ENCODE measurements at places on chromosomes 3 and 15.

DNA sequence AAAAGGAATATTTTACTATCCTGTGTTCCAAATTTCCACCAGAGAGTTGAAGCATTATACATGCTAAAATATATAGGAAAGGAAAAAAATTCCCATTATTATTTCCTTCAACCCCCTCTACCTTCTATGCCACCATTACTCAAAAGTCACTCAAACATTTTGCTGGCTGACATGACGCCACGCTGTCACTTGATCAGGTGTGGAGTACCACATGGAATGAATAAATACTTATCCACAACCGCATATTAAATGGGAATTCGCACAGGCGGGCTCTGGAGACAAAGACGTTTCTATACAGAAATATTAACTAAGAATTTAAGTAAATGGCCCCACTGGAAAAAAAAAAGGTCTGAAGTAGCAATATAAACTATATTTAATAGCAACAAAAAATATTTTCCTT, 266.4 kb downstream of the FOXP1 start:
- no peak for DNase-seq

- DNase-seq, result peak; percentile 55
Observed at GRCh38 chr3:23800731-23801130, 5.0 kb upstream of the UBE2E1 start.

- no peak for DNase-seq
Observed at GRCh38 chr3:140050396-140050795, 115.4 kb downstream of the CLSTN2 start.

DNA sequence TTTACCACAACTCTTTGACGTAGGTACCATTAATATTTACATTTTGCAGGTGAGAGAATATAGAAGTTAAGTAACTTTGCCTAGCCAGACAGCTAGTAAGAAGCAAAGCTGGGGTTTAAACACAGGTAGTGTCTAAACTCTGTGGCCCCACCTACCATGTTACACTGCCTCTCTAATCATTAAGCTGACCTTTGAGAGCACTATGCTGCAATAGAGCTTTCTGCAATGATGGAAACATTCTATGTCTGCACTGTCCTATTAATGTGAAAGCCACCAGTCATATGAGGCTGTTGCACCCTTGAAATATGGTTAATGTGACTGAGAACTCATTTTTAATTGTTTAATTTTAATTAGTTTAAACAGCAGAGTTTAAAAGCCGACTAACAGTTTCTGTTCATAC, 6.3 kb upstream of the RARB start:
- no peak for DNase-seq

DNA sequence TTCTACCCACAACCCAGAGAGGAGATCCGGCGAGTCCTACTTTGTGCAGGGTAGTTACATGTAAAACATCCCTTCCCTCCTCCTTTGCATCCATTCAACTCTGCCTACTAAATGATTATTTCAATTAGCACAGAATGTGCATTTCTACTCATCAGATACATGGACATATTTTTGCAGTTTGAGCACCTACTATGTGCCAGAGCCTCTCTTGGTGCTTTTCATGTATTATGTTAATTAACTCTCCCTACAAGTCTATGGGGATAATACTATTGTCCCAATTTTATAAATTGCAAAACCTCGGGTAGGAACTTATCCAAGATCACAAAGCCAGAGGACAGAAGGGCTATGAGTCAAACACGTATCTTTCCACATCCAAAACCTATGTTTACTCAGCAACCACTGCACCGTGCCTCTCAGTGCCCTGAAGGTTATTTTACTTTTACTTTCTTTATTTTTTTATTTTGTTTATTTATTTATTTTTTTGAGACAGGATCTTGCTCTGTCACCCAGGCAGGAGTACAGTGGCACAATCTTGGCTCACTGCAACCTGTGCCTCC, 432.8 kb downstream of the MAGI1 start:
- peak; percentile 48 for DNase-seq

DNA sequence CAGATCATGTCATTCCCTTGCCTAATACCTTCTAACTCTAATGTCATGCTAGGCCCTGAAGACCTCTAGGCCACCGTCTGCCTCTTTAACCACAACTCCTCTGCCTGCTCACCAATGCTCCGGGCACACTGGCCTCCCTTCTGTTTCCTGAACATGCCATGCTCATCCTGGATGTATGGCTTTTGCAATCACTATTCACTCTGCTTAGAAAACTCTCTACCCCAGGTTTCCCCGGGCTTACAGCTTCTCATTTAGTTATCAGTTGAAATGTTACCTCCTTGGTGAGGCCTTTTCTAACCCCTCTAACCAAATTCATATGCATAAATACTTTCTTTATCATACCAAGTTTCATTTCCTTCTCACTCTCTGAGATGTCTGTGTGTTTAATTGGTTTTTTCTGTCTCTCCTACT, 727.8 kb upstream of the CFAP20DC start:
- DNase-seq, result no peak

GRCh38 chr15:66388576-66388975, 1.9 kb downstream of the MAP2K1 start:
- DNase-seq, result no peak

DNA sequence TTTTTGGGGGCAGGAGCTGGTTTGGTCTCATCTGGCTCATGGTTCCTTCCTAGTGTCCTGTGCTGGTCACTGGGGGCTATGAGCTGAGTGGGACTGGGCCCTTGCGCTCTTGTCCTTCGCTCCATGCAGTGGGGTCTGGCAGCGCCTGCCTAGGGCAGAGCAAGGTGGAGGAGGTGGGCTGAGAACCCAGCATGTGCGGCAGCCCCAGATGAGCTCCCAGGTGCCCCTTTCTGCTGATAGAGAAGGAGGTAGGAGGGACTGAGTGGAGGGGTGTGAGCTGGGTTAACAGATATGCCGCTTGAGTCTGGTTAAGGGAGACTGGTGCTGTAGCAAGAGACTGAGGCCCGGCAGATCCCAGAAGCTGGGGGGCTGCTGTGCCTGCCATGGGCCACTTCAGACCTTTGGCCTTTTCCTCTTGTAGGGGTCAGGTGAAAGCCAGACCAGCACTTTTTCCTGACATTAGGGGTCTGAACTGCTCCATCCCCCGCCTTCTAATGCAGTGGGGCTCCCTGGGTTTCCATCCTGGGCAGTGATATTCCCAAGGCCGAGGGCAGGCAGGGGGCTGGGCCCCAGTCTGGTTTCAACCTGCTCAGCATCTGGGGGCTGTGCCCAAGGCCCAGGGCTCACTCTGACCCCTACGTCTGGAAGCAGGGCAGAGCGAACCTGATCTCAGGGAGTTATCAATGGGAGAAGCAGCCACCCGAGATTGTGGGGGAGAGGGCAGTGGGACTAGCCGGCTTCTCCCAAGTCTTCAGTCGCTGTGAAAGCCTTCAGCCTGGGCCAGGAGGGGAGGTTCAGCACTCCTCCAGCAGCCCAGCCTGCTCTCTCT, 62.9 kb upstream of the PRR23C start:
- no peak for DNase-seq

GRCh38 chr15:85504749-85505676, 124.6 kb downstream of the AKAP13 start:
- peak; percentile 81 for DNase-seq

DNA sequence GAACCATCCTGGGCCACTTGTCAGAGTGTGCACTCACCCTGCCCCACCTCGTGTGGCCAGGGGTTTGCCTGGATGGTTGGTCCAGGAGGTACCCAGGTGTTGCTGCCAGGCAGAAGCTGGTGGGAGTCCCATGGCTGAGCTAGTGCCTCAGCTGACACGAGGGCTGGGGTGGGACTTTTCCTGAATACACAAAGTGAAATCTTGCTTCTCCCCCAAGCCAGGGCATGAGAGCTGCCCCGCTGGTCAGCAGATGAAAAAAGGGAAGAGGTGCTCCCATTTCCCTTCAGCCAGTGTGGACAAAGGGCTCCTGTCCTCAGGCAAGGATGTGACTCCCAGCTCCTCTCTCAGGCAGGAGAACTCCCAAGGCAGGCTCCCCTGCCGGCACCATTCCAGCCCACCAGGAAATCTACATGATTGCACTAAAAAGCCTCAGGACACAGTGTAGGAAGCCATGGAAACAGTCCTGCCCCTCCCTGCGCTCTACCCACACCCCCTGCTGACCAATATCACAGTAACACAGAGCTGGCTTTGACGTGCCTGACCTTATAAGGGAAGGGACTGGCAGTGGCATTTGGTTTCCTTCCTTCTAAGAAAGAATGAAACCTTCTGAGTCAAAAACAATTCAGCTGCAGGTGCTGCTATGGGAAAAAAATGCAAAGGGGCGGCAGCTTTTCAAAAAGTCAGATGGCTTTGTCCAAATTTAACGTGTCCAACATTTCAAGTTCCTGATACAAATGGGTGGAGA, 33.9 kb downstream of the MYO5C start:
- peak; percentile 67 for DNase-seq

DNA sequence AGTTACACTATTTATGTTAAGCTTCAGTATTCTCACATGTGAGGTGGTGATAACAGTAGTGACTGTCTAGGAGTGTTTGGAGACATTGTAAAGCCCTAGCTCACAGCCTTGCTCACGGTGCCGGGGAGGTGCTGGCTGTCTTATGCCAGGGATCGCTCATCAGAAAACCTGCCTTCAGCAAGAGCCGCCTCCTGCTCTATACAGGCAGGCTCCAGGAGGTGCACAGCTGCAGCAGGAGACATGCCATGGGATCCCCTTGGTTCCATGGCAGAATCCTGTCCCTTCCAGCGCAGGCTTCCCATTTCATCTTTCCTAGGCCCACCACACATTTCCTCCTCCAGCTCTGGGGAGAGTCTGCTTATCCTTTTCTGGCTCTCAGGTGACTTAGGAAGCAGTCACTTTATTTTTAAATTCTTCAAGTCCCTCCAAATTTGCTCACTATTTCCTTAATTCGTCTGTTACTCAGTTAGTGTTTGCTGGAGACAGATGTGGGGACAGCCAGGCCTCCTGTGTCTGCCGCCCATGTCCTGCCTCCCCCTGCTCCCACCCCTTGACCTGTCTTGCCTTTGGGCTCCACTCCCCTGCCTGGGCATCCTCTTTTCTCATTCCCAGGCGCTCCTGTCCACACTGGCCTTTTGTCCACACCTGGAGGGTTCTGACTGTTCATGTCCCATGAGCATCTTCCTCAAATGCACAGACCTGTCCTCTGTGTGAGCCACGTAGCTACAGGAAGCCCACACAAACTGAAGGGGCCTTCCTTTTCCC, 31.7 kb downstream of the SLCO2A1 start:
- DNase-seq, result no peak

- DNase-seq, result no peak
Observed at GRCh38 chr15:74464216-74464615, 3.3 kb upstream of the UBL7 start.

GRCh38 chr3:128280481-128281052, 127.3 kb downstream of the EEFSEC start:
- no peak for DNase-seq

- DNase-seq, result no peak
Observed at GRCh38 chr3:194487289-194488054, 670 bp upstream of the ATP13A3 start.

GRCh38 chr3:32501783-32502117, 902 bp downstream of the CMTM6 start:
- no peak for DNase-seq

DNA sequence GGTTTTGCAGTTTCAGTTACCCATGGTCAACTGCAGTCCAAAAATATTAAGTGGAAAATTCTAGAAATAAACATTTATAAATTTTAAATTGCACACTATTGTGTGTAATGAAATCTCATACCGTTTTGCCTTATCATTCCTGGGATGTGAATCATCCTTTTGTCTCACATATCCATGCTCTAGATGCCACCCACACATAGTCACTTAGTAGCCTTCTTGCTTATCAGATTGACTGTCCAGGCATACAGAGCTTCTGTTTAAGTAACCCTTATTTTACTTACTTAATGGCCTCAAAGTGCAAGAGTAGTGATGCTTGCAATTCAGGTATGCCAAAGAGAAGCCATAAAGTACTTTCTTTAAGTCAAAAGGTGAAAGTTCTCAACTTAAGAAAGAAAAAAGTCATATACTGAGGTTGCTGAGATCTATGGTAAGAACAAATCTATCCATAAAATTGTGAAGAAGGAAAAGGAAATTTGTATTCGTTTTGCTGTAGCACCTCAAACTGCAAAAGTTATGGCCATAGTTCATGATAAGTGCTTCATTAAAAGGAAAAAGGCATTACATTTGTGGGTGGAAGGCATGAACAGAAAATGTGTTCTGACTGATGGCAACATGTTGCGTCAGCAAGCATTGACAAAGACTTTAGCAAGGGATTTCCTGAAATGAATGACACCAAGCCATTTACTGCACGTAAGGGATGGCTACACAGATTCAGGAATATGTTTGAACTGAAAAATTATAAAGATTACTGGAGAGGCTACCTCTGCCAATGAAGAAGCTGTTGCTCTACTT, 43.8 kb downstream of the SPATA16 start:
- DNase-seq, result no peak

DNA sequence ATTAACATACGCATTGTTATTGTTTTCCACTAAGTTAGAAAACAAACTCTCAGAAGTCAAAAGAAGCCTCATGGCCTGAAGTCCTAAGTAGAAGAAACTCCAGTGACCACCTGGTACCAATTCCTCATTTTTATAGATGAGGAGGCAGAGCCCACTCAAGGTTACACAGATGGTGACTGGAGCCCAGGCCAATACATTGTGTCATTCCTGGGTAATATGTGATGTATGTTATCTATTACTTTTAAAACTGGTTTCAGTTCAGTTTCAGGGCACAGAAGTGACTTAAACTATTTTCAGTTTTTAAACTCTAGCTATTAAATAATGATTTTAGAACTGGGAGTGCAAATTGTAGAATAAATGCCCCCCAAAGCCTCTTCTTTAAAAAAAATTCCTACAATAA, 66.7 kb upstream of the STXBP5L start:
- DNase-seq, result no peak

DNA sequence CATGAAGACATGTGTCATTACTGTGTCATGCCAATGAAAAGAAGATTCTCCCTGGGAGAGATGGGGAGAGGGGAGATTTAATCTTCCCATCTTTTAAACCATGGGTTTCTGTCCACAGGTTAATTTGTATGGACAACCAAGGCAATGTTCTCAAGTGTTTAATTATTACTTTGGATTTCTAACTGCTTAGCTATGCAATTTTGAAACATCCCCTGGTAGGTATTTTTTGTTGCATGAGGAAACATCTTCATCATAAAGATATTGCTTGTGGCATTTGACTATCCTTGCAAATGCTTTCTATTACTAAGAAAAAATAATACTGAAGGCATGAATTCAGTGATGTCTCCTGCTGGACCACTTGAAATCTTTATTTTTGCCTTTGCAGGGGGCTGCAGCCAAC, 326.6 kb upstream of the TPM1 start:
- no peak for DNase-seq

DNA sequence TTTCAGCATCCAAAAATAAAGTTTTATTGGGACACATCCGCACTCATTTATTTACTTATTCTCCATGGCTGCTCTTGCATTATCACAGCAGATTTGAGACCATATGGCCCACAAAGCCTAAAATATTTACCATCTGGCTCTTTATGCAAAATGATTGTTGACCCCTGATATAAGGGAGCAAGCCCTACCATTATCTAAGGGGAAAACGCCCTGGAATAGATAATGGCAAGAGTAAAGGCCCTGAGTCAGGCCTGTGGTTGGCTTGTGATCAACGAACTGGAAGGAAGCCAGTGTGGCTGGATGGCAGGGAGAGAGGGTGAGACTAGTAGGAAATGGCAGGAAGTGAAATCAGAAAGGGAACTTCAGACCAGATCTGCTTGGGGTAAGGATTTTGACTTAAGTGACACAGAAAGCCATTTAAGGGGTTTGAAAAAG, 24.6 kb upstream of the DMXL2 start:
- DNase-seq, result peak; percentile 69

GRCh38 chr3:138833899-138834595, 681 bp downstream of the PIK3CB start:
- DNase-seq, result peak; percentile 16

GRCh38 chr3:42839616-42840015, 30.4 kb downstream of the ACKR2 start:
- DNase-seq, result peak; percentile 78
